ENCODE measurements at places on chromosomes 11 and 22.

DNA sequence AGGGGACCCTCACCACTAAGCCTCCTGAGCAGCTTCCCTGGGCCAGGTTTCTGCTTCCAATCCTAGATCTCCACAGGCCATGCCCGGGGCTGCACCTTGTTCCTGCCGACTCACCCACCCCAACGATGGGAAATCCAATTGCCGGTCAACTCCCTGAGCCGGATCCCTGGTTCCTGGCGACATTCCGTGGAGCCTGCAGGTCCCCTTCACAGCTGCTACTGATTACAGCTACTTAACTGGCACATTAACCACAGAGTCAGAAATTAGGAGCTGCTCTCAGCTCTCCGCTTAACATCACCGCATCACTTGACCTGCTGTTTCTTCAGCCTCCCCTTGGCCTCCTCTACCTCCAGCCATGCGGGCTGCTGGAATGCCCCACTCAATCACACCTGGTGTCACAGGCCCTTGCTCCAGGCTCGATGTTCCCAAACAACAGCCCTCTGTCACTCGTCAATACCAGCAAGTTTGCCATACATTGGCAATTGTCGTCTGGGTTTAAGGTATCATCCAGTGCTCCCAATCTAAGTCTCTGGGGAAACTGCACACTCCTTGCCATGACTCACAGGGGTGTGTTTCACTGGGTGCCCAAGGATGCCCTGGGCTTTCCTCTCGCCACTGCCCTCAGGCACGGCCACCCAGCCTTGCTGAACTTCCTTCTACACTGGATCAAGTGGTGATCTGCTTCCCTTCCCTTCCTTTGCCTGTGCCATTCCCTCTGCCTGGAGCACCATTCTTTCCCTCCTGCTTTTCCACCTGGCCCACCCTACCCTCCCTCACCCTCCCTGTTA lies 181.0 kb downstream of the MN1 start:
- no peak for DNase-seq

- DNase-seq, result no peak
Observed at GRCh38 chr11:72039031-72039855, 40.5 kb downstream of the IL18BP start.

- no peak for DNase-seq
Observed at GRCh38 chr11:1573903-1574237, 1.8 kb upstream of the DUSP8 start.

GRCh38 chr11:5317292-5317691 lies 6.8 kb downstream of the OR51B2 start:
- DNase-seq, result no peak

DNA sequence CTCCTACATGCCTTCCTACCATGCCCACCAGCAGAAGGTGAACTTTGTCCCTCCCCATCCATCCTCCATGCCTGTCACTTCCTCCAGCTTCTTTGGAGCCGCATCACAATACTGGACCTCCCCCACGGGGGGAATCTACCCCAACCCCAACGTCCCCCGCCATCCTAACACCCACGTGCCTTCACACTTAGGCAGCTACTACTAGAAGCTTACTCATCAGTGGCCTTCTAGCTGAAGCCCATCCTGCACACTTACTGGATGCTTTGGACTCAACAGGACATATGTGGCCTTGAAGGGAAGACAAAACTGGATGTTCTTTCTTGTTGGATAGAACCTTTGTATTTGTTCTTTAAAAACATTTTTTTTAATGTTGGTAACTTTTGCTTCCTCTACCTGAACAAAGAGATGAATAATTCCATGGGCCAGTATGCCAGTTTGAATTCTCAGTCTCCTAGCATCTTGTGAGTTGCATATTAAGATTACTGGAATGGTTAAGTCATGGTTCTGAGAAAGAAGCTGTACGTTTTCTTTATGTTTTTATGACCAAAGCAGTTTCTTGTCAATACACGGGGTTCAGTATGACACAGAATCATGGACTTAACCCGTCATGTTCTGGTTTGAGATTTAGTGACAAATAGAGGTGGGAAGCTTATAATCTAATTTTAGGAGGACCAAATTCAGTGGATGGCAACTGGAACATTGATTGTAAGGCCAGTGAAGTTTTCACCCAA lies 56.1 kb downstream of the KCNJ1 start:
- no peak for DNase-seq

- no peak for DNase-seq
Observed at GRCh38 chr22:17629641-17630040, 1.1 kb upstream of the ATP6V1E1 start.

- DNase-seq, result no peak
Observed at GRCh38 chr11:46480166-46480726, 88.7 kb upstream of the CHRM4 start.

DNA sequence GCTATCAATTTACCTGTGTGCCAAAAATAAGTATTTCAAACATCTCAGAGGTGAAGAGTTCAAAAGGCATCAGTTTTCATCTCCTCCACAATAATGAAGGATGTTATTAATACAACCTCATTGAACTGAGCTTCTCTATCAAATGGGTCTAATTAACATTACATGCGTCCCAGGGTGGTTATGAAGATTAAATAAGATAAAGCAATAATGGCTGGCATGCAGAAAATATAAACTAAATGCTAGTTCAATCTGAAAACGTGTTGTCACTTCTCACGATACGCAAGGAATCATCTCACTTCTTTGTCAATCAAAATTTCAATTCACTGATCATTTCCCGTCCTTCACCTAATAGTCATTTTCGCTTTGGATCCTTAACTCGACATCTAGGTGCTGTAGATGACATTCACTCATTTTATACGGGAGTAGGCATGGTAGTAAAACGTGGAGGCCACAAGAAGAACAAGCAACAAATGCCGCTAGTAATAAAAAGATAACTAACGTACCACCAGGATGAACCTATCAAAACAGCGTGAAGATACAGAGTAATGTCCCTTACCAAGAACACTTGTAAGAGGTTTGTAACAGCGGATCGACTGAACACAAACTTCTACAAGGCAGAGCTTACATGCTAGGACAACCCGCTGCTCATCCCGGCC lies 918 bp downstream of the CHORDC1 start:
- DNase-seq, result no peak

DNA sequence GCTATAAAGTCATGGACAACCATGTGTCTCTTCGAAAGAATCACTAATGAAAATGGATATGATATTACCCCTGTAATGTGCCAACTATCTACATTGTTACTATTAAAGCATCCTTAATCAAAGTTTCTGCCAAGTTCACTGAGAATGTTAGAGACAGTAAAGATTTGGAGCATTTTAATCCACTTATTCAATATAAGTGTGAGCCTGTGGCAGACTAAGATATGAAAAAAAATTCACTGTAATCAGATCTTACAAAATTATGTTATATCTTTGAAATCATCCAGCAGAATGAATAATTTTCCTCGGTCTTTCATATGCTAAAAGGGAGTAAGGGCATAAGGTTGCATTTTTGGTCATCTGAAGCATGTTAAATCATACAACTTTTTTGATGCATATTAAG lies 49.9 kb downstream of the MAML2 start:
- DNase-seq, result no peak

DNA sequence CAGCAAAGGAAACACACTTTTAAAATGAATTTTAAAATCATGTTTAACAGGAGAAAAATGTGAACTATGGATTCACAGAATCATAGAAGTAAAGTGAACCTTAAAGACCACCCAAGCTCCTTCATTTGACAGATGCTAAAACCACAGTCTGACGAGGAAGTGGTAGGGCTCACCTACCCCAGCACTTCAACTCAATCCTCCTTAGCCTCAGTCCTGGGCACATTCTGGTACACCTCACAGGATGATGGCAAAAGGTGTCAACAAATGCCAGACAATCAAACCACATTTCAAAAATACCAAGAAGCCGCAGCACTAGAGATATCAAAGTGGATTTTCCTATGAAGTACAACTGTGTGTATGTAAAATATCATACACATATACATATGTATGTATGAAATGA lies 43.1 kb downstream of the PITPNB start:
- DNase-seq, result no peak

- DNase-seq, result no peak
Observed at GRCh38 chr11:33885338-33886005, 6.4 kb downstream of the LMO2 start.

GRCh38 chr22:48772286-48772907 lies 1055.3 kb downstream of the BRD1 start:
- DNase-seq, result no peak

DNA sequence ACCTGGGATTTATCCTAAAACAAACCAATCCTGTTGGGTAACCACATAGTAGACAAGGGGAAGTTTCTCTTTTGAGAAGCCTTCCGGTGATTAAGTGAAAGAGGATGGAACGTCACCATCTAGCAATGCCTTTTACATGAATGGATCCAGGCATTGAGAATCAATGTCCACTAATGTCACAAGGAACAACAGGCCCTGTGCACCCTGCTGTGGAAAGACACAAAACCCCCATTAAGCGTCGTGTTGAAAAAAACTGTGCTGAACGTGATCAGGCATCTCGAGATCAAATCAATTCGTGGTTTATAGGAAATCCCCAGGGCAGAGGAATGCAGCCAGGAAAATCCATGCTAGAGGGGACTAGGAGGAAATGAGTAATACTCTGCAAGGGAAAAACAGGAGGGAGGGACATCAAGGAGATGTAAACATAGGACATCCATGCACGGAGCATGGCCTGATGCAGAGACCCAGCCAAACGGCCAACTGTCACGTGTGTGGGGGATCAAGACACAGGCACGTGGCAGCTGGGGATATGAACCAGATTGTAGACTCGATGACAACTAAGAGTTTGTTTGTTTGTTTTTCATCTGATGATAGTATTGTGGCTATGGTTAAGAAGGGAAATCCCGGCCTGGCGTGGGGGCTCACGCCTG lies 38.6 kb upstream of the CARS1 start:
- no peak for DNase-seq

- no peak for DNase-seq
Observed at GRCh38 chr11:35232891-35233330, 93.9 kb downstream of the CD44 start.

DNA sequence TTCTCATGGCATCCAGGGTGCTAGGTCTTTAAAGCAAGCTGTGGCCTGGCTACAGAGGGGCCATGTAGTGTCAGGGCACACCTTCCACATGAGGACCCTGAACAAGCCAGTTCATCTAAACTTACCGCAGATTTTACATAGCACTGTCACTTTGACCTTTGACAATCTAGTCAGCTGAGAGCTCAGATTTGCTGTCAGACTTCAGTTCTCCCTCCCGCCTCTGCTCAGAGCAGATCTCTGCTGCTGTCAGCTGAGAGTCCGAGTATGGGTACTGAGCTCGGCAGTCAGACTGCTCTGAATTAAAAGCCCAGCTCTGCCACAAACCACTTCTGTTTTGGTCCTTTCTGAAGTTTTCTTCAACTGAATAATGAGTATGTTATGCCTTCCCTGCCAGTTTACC lies 507.1 kb downstream of the SOX6 start:
- no peak for DNase-seq

DNA sequence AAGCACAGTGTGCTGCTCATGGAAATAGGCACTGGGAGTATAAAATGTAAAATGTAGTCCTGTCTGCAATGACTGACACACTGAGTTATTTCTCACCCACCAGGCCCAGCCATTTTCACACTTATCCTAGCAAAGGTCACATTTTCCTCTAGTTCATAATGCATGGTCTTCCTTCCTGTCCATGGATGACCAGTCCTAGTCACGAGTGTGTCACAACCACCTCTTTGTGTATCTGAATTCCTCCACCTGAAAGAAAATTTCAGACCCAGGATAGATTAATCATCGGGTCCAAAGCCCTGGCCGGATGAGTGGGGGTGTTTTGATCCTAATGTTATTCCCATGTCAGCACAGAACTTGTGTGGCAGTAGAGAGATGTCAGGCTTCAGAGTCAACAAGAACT lies at the start of gene MRGPRX4:
MRGPRX4 (plus strand) TSS at position 172 of the 400 bp plus-strand sequence. CDS start 420 bp downstream, outside the sequence.
- no peak for DNase-seq

DNA sequence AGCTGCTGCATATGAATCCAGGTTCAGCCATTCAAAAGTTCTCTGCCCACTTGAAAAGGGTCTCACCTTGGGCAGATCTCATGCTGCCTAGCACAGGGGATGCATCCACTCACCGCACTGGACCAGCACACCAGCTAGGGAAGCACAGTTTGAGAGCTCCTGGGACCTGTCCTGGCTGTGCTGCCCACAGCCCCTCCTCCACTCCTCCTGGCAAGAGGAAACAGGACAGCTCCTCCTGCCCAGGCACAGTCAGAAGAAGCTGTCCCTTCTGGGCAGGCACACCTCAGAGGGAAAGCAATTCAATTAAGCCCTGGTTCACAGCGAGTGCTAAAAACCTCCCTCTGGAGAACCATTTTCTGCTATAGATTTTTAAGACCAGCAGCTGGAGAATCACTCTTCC lies 146.7 kb downstream of the ST3GAL4 start:
- DNase-seq, result no peak

- no peak for DNase-seq
Observed at GRCh38 chr11:22878604-22879003, 18.3 kb upstream of the CCDC179 start.

DNA sequence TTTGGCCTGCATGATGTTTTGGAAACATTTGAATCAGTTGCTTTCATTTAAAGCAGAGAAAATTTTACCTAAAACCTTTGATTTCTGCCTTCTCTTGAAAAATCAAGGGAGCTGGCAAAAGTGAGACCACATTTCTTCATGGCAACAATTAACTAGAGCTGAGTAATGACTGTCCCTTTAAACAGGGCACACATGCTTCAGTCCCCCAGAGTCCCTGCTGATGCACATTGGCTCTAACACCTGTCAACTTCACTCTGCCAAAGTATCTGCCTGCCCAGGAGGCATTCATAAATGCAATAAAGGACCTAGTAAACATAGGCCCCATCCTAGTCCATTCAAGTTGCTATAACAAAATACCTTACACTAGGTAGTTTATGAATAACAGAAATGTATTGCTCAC lies 87.1 kb upstream of the LDLRAD3 start:
- DNase-seq, result no peak

- DNase-seq, result no peak
Observed at GRCh38 chr11:78878631-78879030, 304.0 kb upstream of the NARS2 start.

- no peak for DNase-seq
Observed at GRCh38 chr11:80417681-80418080, 976.9 kb upstream of the TENM4 start.

GRCh38 chr11:11074686-11075335 lies 217.0 kb upstream of the ZBED5 start:
- DNase-seq, result no peak

DNA sequence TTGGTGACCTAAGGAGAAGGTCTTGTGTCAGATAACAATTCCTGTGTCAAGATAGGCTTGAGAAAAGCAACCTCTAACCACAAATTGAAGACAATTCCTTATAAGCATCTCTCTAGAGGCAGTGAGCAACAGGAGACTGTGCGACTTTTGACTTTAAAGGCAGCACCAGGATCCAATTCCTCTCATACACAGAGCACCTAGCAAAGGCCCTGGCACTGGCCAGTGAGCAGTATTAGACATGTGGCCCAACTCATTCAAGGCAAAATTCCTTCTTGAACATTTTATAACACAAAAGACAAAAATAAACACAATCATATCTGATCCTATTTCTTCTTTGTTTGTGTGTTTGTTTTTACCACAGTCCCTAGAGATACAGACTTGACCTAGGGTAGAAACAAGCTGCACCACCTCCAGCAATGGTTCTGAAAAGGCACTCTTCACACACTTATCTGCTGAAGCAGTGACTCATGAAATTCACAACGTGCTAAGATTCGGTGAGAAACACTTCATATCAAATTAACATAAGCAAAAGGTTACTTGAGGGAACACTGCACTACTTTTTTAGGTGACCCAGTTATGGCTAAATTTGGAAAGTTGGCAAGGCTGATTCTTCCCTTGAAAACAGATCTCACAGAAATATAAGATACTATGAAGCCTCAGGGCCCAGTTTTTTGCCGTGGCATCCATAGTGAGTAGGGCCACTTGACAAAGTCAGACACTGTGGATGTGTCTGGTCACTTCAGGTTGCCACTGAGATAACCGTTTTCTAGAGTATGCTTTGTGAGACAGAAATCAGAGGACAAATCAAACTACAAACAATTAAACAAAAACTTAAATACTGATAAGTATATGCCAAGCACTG lies 1018.9 kb downstream of the DLG2 start:
- DNase-seq, result no peak
